ENCODE measurements at places on chromosomes 6 and 20. TPM values are rescaled to one million over a fixed set of nuclear protein-coding genes. Genes with fewer than 3 reads are reported as not detected.

Gene FIG4
- 13.3 TPM for polyA plus RNA-seq

Gene FILIP1
- 64.5 TPM for polyA plus RNA-seq

Gene SNAP25
- 3.0 TPM for polyA plus RNA-seq

Gene CGA
- 6.6 TPM for polyA plus RNA-seq

Gene OR2H2
- 0.10 TPM for polyA plus RNA-seq

Gene BPI
- 0.12 TPM for polyA plus RNA-seq

Gene RIPPLY2
- polyA plus RNA-seq = not detected

DNA sequence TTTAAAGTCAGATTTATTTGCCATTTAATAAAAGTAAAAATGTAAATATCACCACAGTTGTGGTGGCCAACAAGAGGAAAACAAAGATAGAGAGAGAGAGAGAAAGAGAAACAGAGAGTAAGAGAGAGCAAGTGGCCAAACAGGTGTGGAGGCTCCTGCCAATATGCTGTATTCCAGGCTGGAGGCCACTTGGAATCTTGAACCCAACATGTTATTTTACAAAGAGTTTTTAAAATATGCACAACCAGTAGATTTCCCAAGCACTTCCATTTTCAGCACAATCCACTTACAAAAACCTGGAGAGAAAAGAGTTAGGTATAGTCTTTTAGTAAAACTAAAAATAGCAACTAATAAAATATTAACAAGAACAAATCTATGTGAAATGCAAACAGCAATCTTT, 1323.1 kb upstream of the CITED2 start:
- DNase-seq = peak; percentile 19

- DNase-seq = peak; percentile 25
Measured at GRCh38 chr6:96864216-96865054, 27.2 kb upstream of the GPR63 start.

GRCh38 chr6:52640170-52640569, 30.7 kb upstream of the TMEM14A start:
- no peak for DNase-seq

- DNase-seq = peak; percentile 96
Measured at GRCh38 chr20:35619196-35620095, 3.8 kb downstream of the SPAG4 start.

DNA sequence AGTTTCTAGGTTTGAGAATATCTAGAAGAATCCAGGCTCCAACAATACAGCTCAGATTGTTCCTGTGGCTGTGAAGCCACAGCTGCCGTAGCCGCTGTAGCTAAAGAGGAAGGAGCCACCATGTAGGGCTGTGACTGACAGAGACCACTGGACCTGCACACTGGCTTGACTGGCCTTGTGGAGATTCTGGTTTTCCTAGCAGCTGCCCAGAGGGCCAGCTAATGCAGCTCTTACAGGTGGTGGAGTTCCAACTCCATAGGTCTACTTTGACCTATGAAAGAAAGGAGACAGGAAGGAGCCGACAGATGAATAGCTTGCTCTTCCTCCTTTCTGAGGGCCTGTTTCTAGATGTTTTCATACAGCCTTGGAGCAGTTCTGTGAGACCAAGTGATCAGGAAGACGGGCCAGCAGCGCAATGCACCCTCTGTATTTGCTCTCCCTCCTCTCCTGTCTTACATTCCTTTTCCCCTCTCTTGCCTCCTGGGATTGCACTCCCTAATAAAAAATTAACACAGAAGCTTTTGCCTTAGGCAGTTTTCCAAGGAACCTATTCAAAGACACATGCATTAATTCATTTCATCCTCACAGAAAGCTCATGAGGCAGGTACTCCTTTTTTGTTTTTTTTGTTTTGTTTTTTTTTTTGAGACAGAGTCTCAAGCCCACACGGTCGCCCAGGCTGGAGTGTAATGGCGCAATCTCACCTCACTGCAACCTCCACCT, 51.8 kb upstream of the MYB start:
- DNase-seq = no peak

- no peak for DNase-seq
Measured at GRCh38 chr6:107542192-107542668, 52.3 kb downstream of the SOBP start.

DNA sequence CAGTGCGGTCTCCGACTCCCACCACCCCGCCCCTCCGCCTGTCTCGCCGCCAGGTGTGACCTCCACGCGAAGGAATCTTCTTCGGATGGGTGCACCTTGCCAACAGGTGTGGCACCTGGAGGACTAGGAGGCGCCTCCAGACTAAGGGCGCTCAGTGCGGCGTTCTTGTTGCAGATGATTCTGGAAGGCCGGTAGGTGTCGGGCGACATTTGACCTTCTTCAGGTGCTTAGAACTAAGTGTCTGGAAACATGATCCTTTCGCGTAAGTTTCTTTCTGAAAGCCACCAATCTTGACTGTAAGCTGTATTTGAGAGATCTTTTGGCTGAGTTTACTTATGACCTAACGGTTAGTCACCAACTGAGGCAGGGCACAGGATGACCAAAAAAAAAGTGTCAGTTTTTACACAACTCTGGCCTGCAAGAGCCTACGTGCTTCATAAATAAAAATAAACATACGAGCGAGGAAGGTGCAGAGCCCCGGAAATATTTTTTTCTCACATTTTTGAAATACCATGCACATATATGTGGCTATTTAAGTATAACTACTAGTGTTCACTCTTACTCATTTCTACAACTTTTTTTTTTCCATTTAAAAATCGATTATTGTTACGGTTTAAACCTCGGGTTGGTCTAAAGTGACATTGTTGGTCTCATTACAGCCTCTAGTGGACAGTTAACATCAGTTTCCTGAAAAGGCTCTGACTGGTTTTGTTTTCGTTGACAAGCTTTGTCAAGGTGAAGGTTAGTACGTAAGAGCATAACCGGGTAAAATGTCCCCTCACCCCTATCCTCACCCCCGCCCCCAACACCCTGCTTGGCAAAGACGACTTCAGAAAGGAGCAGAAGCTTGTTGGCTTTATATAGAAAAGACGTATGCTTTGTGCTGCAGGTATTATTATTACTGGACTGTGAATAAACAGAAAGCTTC, 1.6 kb upstream of the ATXN1 start:
- DNase-seq = peak; percentile 83

DNA sequence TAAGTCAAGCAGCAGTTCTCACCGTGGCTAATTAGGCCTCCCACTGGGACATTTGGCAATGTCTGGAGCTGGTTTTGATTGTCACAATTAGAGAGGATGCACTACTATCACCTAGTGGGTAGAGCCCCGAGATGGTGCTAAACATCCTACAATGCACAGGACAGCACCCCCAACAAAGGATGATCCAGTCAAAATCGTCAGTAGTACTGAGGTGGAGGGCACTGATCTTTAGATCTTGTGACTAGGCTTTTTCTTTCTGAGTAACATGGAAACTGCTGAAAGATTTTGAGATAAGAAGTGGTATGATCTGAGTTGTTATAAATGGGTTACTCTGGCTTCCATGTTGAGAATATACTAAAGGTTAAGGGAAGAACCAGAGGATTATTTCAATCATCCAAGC, 12.0 kb downstream of the UBD start:
- no peak for DNase-seq

DNA sequence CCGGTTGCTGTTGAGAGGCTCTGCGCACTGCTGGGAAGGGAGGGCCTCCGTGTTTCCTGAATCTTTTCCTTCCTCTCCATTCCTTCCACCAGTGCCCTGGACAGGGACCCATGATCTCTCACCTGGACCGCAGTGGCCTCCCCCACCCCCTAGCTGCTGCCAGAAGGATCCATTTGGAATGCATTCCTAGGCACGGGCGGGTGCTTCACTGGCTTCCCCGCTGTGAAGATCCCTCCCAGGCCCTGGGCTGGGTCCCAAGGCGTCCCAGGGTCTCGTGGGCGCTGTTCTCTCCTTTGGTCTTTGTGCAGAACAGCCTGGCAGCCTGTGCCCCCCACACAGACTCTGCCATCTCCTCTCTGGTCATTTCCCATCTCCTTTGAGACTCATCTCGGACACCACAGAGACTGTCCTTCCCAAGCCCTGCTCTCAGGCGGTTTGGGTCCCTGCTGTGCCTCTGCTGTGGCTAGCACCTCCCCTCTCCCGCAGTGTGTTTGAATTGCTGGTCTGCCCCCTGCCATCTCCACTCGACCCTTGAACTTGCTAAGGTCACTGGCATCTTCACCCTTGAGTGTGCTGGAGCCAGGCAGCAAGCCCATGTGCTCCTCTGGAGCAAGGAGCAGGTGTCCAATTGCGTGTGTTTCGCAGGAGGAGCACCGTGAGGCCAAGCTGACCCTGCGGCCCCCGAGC, 59.0 kb downstream of the TCP11 start:
- DNase-seq = no peak

DNA sequence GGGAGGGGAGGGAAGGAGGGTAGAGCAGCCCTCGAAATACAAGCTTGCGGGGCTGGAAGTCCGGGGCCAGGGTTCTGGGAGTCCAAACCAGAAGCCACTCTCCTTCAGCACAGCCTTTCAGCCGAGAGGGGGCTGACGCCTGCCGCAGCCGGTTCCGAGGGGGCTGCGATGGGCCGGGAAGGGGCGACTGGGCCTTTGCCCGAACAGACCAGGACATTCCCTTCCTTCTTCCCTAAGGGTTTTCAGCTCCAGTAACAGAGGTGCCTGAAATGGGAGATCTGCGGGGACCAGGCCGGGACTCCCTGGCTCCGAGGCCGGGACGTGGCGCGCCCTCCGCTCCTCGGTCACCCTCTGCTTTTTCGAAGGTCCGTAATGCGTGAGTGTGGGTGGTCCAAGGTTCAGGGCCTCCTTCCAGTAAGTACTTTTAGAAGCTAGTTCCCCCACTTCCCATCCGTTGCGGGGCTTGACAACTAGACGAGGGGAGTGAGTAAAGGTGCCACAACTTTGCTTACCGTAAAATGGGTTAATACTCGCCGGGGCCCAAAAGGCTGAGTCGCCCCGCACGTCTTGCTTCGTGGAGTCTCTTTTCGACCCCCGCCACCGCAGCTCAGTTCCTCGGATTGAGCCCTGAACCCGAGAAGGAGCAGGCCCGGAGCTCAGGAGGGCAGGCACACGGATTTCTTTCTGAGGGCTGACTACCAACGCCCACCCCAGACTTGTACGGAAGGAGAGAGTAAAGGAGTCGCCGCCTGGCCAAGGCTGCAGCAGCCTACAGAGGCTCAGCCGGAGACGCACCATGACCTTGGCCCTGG, 2.9 kb upstream of the OLIG3 start:
- peak; percentile 30 for DNase-seq

DNA sequence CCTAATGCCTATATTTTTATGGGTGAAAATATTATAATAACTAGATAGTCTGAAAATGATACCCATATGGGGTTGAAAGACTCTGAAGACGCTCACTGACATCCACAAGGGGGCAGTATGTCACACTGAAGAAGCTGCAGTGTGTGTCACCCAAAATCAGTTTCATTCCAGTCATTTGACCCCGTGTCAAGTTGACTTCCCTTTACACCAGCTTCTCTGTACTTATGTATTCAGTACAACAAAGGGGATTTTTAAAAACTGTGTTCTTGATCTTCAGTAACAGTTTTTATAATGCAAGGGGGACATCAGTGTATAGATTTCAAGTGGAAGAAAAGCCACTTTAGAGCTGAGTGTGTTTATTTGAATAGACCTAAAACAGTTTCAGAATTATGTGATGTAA, 19.3 kb downstream of the FAXC start:
- DNase-seq = peak; percentile 49

DNA sequence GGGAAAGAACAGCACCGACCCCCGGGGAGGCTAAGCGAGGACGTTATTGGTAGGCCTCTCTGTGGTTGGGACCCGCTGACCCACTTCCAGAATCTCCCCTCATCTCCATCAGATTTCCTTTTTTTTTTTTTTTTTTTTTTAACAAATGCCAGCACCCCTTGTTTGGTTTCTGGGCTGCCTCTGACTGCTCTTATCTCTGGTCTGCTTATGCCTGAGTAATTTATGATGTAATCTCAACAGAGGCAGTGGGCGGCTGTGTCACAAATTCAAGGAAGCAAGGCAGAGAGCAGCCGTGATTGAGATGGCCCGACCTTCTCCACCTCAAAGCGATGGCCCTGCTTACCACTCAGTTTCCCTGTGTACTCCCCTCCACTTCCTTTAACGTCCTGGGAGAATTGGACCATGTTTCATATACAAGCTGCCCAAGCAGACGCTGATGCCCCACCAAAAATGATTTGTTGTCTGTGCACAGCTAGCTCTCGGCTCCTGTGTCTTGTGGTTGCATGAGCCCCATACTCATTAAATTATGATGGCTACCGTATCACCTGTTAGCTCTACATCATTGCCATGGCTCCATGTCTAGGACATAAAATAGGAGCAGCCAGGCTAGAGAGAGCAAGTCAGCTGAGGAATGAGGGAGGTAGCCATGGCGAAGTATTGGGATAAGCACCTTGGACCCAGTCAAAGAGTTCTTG, 98.1 kb downstream of the ZNF217 start:
- DNase-seq = no peak

GRCh38 chr6:9520417-9521151, 894.3 kb downstream of the TFAP2A start:
- DNase-seq = no peak

DNA sequence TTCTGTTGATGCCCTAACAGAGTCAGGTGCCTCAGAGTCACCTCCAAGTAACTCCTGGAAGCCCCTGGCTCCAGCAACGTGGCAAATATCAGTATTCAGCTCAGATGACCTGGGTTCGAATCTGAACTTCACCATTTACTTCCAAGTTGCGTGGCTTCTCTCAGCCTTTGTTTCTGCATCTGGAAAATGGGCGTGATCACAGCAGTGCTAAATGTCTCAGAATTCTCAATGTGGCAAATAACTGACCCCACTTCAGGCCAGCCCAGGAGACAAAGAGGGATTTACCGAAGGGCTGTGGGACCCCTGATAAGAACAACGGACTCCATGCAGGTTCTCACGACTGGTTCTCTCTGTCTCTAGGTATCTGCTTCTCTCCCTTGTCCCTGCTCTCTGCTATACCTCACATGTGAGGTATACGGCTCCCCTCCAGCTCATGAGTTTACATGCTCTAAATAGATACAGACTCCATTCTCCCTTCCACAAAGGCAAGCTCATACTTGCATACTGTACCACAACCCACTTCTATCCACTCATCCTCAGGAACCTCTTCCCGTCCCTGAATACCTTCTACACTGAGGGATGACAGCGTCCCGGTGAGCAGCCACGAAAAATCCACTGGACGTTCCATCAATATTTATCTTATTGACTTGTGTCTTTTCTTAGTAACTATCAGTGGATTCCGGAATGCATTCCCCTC, 84.1 kb downstream of the SNX5 start:
- DNase-seq = no peak

- DNase-seq = no peak
Measured at GRCh38 chr20:5267092-5267491, 49.7 kb downstream of the PROKR2 start.

DNA sequence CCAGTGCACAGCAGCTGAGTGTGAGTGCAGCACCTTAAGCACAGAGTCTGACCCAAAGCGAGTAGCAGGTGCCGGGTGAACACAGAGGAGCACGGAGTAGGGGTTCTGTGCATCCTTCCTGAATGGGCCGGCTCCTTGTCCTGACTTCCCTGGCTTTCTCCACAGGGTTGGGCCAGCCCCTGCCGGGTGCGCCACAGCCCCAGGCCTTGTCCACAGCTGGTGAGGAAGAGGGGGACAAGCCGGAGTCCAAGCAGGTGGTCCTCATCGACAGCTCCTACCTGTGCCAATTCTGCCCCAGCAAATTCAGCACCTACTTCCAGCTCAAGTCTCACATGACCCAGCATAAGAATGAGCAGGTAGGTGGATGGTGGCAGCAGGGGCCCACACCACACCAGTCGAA, 34.9 kb downstream of the ZNF341 start:
- DNase-seq = no peak

- no peak for DNase-seq
Measured at GRCh38 chr6:161162722-161163121, 111.1 kb downstream of the AGPAT4 start.
